ENCODE measurements at places on chromosomes 16 and 17.

- no peak for DNase-seq
These were observed 17.7 kb downstream of the ITGAL start for GRCh38 chr16:30490210-30490609.

DNA sequence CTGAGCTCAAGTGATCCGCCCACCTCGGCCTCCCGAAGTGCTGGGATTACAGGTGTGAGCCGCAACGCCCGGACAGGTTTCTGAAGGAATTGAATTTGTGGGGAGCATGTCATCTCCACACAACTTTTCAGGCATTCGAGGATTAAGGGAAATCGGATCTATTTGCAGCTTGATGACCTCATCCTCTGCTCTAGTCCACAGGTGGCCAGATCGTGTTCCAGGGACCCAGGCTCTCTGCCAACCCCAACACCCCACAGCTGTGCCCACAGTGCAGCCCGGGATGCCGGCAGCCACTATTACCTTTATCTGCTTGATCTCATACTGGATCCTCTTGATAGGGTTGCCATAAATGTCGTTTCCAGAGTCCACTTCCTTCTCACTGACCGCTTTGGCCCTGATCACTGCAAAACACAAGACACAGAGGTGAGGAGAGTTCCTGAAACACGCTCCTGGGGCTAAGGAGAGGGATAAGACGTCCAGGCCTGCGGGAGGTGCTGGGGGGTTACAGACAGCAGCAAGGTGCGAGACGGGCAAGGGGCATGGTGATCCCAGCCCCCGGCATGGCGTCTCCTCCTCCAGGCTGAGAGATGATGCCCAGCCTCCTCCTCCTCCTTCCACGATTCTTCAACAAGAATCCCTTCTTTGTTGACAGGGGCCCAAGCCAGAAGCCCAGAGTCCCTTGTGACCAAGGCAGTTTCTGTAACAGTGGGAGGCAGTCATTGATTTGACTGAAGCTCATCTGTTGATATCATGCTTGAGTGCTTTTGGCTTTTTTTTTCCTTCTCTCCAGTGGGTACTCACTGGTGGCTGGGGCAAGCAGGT, 29.3 kb downstream of the CEP295NL start:
- DNase-seq, result no peak

- no peak for DNase-seq
These were observed 2.8 kb upstream of the DNAI2 start for GRCh38 chr17:74271281-74271680.

DNA sequence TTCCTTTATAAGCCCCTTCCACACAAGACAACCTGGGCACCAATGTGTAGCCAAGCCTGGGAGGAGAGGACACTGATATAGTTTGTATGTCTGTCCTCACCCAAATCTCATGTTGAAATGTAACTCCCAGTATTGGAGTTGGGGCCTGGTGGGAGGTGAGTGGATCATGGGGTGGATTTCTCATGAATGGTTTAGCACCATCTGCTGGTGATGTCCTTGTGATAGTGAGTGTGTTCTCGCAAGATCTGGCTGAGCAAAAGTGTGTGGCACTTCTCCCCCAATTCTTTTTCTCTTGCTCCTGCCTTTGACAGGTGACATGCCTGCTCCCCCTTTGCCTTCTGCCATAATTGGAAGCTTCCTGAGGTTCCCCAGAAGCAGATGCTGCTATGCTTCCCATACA, 135.8 kb downstream of the USP31 start:
- peak; percentile 2 for DNase-seq

DNA sequence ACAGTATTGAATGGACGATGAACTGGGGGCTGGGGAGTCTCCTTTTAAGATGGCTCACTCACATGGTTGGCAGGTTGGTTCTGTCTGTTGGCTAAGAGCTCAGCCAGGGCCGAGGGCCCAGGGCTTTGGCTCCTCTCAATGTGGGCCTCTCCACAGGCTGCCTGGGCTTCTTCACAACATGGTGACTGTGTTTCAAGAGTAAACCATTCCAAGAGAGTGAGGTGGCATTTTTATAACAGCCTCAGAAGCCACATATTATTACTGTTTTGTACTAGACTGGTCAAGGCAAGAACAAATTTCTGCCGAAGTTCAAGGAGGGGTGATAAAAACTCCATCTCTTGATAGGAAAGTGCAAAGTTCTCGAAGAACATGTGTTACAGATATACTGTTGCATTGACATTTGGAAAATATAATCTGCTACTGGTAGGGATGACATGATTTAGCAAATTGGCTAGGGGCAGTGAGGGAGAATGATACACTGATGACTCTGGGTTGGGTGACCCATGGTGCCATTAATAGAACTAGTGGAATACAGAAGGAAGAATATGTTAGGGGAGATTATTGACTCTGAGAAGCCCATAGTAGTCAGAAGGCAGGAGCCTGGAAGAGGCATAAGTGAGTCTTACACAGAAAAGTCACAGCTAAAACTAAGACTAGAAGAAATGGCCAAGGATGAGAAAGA, 13.7 kb downstream of the KRABD2 start:
- no peak for DNase-seq

DNA sequence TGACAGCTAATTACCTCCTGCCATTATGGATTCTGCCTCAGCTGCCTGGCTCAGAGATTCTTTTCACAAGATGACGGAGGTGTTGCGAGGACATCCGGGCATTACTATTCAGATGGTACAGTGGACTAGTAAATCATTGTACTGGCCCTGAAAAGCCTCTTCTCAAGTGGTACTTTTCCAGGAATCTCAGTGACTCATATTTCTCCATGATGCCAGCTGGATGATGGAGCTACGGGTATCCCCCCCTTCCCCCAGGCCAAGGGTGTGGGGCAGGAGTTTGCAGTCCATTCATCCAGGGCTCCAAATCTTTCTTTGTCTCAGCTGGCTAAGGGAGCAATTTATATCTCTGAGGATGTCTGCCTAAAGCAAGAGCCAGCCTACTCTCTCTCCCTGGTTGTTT, 107.7 kb upstream of the GPR139 start:
- DNase-seq, result no peak

GRCh38 chr17:304461-304860, 48.1 kb downstream of the RPH3AL start:
- no peak for DNase-seq

DNA sequence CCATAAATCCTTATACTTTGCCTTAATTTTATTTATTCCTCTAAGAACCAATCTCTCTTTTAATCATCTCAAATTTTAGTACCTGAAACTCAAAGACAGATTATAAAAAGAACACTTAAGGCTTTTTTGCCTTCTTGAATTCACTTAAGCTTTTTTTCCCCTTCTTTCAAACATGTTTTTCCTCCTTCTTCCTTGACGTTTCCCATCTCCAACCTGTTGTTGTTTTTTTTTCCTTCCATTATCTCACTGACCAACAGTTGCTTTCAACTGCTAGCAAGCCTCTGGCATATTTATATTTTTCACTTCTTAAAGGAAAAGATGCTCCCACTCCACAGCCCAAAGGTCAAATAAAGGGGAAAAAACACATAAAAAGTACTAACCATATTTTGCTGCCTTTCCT, 32.2 kb downstream of the SPOP start:
- no peak for DNase-seq

- DNase-seq, result peak; percentile 53
These were observed 632 bp upstream of the RTN4RL1 start for GRCh38 chr17:2025622-2026309.

DNA sequence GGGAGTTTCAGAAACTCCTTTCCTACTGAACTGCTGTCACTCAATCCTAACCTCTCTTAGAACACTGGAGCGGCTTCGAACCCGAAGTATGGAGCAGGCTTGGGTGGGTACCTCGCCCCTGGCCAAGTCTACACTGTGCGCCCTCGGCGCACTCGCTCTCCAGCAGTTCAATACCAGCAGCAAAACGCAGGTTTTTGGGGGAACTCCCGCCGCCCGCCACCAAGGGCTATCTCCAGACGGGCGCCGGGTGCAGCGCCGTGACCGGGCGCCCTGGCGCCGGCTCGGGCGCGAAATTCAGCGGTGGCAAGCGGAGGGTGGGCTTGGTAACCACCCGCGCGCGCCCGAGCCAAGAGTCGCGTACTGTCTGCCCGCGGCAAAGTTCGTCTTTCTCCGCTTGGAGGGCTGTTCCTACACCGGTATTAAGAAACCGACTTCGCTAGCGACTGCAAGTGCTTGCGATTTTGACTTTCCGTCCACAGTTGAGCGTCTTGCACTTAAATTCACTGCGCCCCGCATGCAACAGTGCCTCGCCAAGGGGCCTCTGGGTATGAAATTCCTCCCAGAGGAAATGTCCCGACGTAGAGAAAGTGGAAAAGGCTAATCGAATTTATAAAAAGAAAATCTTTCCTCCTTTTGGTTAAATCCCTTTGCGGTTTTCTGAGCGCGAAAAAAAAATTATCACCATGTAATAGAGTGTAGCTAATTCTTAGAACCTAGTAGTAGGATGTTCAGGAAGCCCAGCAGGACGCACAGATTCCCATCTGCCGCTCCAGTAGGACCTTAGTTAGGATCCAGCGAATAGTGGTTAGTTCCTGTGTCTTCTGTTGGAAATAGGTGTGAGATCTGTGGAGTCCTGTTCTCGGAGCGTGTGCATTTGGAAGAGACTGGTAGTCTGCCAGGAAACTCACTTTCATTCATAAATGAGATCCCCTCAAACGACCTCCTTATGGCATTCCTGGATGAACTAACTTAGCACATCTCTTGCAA, 5.0 kb upstream of the SALL1 start:
- no peak for DNase-seq

- peak; percentile 3 for DNase-seq
These were observed 7.8 kb downstream of the KRT28 start for GRCh38 chr17:40791787-40792436.

DNA sequence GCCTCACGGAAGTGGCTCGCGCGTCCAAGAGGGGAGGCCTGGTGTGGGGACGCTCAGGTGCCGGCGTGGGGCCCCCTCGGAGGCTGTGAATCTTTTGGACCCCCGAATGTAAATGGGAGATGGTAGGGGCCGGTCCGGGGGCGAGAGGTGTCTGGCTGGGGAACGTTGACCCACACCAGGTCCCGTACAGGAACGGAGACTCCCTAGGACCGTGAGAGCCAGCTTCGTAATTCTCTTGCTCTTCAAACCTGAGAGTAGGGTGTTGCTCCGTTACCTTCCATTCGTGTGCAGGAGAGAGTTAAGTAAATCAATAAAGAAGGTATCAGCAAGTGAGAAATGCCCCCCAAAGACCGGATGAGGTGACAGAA, 481 bp downstream of the LYRM1 start:
- DNase-seq, result no peak

- no peak for DNase-seq
These were observed 13.4 kb downstream of the TBX2 start for GRCh38 chr17:61412860-61413660.

GRCh38 chr17:77645072-77646045, 313.1 kb upstream of the TNRC6C start:
- peak; percentile 68 for DNase-seq

DNA sequence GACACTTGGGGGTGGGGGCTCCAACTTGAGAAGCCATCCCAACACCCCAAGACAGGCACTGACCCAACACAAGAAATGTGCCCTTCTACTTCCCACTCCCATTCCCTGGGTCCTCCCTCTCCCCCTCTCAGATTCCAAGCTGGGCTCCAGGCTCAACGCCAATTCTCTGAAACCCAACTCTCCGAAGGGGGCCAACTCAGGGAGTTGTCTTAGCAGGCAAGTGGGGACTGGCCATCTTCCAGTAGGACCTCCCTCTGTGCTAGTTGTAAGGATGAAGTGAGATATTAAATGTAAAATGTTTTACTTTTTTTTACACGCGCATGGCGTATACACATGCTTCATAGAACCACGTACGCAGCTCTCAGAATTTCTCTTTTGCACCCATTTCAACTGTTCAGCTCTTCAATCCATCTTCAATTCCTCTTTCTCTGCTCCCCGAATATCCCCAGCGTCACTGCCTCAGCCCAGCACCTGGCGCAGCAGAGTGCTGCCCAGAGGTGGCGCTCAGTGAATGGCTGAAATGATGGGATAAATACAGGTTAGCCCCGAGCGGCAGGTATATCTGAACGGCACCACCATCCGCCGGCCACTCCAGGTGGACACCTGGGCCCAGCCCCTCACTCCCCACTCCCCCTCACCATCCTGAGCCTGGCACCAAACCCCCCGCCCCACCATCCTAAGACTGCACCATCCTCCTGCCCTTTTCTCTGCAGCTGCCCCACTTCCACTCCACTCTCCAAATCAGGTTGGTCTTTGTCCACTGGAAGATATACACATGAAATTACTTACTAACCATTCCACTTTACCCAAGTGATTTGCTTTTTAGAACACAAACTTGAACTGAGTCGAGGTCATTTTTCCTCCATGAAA, 43.9 kb upstream of the TNRC6C start:
- DNase-seq, result no peak

GRCh38 chr17:419073-419735, 66.6 kb upstream of the RPH3AL start:
- no peak for DNase-seq

- DNase-seq, result peak; percentile 7
These were observed 5.6 kb upstream of the THUMPD1 start for GRCh38 chr16:20747030-20747816.

DNA sequence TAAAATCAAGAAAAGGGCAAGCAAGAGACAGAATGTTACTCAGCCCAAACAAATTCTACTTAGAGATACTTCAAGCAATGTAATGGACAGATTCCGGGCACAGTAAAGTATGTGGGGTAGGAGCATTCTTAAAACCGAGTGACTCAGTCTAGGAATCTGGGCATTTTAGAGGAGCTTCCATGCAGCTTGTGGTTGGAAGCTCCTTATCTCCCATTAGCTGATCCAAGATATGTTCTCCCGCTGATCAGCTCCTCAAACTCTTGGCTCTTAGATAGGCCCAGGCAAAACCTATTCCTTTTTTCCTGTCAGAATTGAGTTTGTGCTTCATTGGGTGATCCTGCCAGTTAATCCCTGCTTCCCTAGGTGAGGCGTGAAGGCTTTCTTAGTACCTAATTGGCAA, 303.3 kb downstream of the CEP112 start:
- DNase-seq, result no peak

- DNase-seq, result no peak
These were observed 5.8 kb downstream of the PMFBP1 start for GRCh38 chr16:72166151-72166550.

- DNase-seq, result peak; percentile 52
These were observed 79.8 kb downstream of the JPH3 start for GRCh38 chr16:87681981-87682570.

DNA sequence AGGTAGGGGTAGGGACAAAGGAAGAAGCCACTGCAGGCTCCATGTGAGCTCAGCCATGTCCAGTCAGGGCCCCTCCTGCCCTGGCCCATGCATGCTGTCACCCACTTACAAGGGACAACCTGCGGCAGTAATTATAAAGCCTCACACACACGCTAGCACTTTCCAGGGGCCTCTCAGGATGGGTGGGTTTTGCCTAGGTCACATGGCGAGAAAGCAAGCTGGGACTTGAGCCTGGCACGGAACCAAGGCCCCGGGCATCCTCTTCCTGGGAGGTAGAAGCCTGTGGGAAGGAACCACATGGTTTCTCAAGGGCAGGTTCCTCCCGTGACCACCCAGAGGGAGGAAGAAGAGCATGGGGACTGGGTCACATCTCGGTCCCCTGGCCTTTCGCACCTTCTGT, 7.0 kb downstream of the ZNF319 start:
- no peak for DNase-seq

- DNase-seq, result no peak
These were observed 19.6 kb downstream of the AKAP1 start for GRCh38 chr17:57104461-57105175.

Data from Kasumi-1 (cell line).